ENCODE measurements at places on chromosomes 6 and 20.

GRCh38 chr6:149209871-149210775 is 107.4 kb upstream of the TAB2 start:
- DNase-seq: no peak

GRCh38 chr6:139784222-139784769 is 409.8 kb upstream of the CITED2 start:
- DNase-seq: no peak

- no peak for DNase-seq
These were observed 33.8 kb downstream of the STX7 start for GRCh38 chr6:132479131-132479530.

DNA sequence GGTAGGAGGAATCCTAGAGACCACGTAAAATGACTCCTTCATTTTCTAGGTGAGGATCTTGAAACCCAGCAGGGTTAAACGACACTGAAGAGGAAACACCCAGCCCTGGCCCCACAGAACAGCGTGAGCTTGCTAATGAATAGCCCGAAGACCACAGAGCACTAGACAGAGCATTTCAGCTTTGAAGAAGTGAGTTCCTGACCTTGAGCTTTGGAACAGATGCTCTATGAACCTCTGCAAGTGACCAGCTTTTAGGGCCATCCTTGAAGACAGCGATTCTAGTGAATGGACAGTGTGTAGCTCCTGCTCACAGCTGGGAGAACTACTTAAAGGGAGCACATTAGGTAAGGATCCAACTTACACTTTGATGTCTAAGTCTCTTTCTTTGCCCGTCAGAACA is 74.0 kb upstream of the FRMD1 start:
- no peak for DNase-seq

- no peak for DNase-seq
These were observed 55.9 kb downstream of the PRKN start for GRCh38 chr6:162671580-162672165.

GRCh38 chr6:106648651-106649308 is 19.4 kb downstream of the QRSL1 start:
- DNase-seq: no peak

- DNase-seq: peak; percentile 37
These were observed 64.8 kb downstream of the UTRN start for GRCh38 chr6:144349690-144350527.

DNA sequence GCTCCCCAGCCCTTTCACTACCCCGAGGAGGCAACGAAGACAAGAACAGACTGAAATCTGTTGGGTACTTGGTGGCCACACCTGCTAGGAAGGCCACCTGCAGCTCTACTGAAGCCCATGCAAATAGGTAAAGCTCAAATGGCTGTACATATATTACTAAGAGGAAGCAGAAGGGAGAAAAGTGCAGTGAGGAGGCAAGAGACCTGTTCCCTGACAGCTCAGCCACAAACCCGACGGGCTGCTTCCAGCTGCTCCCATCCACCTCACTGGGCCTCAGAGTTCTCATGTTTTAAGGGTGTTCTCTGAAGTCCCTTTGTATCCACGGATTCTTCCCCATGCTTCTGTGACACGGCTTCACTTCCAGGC is 24.6 kb downstream of the TRAM2 start:
- no peak for DNase-seq

GRCh38 chr6:109342506-109342905 is 39.8 kb downstream of the CD164 start:
- no peak for DNase-seq

DNA sequence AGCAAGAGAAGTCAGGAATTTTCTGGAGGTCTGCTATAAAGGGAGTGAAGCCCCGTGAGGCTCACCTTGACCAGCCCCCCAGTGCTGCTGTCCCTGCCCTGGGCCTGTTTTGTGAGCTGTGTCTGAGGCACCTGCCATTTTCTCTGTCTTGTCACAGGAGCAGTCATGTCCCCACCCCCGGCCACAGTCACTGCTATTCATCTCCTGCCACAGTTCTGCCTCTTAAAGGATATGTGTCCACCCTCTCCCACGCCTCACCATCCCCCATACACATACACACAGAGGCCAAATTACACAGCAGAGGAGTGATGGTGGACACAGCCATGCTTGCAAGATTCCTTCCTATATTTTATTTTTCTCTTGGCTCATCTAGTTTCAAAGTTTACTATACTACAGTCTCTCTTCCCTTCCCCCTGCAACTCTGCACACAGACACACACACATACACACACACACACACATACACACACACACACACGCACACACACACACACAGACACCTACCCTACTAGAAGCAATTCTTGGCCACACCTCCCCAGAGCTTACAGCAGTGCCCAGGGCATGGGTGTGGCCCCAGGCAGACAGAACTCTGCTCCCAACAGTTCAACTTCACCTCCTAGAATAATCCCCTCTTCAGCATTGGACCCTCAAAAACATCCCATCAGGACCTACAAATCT is 68.7 kb upstream of the TAB2 start:
- DNase-seq: no peak

GRCh38 chr20:2449386-2449785 is 21.2 kb downstream of the SNRPB start:
- DNase-seq: no peak

DNA sequence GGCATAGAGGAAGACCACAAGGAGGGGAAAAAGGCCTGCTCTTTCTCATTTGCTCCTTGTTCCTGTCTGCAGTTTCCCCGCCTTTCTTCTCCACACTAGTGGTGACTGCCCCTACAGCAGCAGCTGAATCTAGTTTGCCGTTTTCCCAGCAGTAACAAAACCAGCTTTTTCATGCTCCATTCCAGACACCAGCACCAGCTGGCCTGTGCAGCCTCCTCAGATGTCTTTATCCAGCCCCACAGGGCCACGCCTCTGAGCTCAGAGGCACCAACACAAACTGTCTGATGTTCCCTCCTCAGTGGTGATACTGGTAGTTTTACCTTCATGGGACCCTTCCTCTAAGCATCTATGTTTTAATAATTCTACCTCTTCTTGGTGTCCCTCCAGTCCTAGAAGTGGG is 70.4 kb upstream of the SLC24A3 start:
- no peak for DNase-seq

DNA sequence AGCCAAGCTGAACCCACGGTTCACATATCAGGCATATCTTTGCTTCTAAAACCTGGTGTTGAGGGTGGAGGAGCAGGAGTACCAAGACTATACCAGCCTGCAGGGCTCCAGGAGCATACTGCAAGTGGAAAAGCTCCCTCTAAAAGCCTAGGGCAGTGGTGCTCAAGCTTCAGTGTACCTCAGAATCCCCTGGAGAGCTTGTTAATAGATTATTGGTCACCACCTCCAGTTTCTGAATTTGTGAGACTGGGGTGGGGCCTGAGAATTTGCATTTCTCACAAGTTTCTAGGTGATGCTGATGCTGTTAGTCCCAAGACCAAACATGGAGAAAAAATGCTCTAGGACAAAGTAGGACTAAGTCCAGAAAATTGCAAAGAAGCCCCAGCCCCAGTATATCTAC is 65.4 kb downstream of the FILIP1 start:
- no peak for DNase-seq

DNA sequence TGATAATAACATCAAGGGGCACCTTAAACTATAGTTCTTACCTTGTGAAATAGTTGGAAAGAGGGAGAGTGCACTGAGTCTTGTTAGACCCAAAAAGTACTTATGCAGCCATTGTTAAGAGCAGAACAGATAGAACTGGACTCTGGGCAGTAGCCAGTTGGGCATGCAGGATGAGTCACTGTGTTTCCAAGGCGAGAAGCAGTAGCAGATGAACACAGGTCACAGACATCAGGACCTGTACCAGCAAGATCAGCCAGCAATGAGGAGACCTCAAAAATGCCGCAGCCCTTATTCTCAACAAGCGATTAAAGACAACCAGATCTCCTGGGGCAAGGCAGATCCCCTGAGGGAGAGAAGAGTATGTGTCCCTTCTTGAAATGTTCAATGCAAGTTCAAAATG is 79.0 kb downstream of the SAMD3 start:
- no peak for DNase-seq

- no peak for DNase-seq
These were observed 109.0 kb downstream of the TNFRSF21 start for GRCh38 chr6:47200536-47201334.

DNA sequence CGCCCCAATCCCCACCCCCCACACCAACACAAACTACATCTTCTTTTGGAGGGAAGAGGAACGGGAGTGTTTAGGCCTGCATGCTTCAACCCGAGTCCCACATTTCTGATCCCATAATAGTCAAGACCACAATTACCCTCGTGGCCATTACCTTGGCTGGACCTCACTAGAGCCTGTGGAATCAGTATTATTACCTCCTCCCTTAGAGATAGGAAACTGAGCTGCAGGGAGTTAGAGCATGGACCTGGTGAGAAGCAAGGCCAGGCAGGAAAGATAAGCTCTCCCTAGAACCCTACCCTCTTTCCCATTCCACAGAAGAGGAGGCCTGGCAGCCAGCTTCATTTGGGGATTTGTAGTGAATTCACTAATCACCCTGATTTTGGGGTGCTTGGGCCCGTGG is 74.1 kb downstream of the NCR2 start:
- DNase-seq: no peak

DNA sequence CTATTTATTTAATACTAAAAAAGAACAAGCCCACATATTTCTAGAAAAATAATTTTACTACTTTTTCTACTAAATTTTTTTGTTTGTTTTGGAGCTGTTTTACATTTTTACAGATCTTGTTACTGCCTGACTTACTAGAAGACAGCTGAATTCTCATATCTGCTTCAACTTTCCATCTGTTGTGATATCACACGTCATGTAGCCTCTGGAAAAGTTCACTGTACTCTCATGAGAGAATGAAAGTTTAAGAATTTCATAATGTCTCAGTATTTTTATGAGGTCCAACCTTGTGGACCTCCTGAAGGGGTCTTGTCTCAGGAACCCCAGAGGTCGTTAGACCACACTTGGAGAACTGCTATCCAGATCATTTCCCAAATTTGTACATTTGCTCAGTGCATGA is 81.7 kb upstream of the MTHFD1L start:
- no peak for DNase-seq

DNA sequence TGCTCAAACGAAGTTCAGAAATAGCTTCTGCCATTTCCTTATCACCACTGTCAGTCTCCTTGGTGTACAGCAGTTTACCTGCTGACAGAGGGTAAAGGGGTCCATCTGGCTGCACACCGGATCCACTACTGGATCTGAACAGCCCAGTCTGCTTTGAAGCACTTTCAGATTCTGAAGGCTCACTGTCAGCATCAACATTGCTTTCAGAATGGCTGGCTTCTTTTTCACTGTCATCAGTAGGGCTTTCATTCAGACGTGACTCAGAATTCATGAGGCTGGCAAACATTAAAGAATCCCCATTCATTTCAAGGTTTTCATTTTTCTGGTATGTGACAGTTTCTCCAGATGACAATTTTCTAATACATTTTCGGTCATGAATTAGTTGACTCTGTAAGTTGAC is 21.0 kb upstream of the PNISR start:
- no peak for DNase-seq

- no peak for DNase-seq
These were observed 24.2 kb downstream of the PRDM1 start for GRCh38 chr6:106110164-106110826.

- no peak for DNase-seq
These were observed 65.7 kb downstream of the PYGB start for GRCh38 chr20:25313593-25313992.

GRCh38 chr20:32580970-32581838 is 3.9 kb downstream of the NOL4L start:
- DNase-seq: no peak

DNA sequence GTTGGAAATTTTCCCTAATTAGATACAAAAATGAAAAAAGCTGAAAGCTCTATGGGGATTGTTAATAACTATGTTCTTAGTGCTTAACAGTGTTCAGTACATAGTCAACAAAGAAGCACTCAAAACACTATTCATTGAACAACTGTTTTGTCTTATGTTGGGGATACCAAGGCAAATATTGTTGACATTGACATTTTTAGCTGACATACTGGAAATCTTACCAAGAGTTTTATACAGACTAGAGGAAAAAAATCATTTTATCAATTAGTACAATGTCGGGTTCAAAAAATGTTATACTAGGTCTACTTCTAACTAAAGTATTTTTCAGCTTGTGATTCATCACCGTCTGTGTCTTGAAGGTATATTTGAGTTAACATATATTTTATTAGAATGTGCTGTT is 40.2 kb downstream of the KLHL31 start:
- no peak for DNase-seq

DNA sequence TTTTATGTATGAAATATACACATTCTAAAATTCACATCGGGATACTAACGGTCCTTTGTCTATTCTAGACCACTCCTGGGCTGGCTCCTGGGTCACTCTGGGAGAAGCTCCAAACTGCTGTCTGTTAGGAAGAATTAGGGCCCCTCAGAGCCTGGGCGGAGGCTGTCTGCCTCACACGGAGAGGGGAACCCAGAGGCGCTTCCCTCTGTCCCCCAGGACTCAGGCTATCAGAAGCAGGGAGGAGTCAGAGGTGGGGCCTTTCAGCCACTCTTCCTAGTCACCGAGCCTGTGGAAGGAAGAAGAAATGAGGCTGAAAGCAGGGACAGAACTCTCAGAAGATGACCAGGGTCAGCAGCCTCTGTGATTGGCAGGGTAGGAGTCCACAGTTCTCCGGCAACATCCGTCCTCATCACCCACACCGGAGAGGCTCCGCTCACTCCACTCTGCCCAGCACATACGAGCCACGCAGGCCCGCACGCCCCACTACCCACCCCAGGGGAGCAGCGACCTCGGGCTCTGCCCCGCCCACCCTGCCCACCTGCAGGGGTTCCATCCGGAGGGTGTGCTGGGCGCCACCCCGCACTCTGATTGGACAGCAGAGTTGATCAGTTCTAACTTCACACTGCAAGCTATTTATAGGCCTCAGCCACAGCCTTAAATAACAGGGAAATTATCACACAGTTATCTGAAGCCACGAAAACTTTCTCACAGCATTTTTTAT is 182.1 kb upstream of the AFDN start:
- DNase-seq: no peak

GRCh38 chr6:105051941-105052471 is 95.1 kb downstream of the LIN28B start:
- DNase-seq: no peak

DNA sequence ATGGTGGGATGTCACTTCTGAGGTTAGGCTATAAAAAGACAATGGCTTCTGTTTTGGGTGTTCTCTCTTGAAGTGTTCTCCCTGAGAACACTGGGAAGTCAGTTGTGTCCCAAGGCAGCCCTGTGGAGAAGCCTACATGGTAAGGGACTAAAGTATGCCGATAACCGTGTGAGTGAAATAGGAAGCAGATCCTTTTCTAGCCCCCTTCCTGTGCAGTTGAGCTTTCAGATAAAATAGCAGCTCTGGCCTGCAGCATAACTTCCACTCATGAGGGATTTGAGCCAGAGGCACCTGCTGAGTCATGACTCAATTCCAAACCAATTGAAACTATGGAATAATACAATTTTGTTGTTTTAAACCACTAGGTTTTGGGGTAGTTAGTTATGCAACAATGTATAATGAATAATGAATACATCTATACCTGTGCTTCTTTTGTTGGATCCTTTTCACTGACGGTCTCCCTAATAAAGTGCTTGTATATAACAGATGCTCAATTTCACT is 241.6 kb downstream of the TFAP2B start:
- no peak for DNase-seq

DNA sequence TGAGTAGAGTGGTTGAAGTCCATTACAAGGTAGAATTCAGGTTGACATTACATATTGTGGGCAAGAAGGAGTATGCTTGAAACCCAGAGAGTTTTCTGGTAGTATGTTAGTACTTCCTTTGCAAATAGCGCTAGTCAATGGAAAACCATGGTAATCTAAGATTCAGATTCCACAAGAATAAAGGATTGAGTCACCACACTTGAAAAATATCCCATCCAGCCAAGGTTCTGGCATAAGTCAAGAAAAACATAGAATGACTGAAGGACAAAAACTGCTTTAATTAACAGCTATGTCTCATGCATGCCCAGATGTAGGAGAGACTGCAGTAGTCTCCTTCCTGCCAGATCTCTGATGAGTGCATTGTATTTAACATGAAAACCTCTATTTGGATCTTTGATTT is 469.8 kb downstream of the BMP2 start:
- no peak for DNase-seq

Measured in non-pigmented ciliary epithelial cell (primary cell).